ENCODE measurements at places on chromosomes 3 and 15.

GRCh38 chr3:194572143-194572789, 61.0 kb downstream of the TMEM44 start:
- no peak for DNase-seq

- no peak for DNase-seq
Measured at GRCh38 chr3:137709011-137709601, 55.0 kb upstream of the SOX14 start.

DNA sequence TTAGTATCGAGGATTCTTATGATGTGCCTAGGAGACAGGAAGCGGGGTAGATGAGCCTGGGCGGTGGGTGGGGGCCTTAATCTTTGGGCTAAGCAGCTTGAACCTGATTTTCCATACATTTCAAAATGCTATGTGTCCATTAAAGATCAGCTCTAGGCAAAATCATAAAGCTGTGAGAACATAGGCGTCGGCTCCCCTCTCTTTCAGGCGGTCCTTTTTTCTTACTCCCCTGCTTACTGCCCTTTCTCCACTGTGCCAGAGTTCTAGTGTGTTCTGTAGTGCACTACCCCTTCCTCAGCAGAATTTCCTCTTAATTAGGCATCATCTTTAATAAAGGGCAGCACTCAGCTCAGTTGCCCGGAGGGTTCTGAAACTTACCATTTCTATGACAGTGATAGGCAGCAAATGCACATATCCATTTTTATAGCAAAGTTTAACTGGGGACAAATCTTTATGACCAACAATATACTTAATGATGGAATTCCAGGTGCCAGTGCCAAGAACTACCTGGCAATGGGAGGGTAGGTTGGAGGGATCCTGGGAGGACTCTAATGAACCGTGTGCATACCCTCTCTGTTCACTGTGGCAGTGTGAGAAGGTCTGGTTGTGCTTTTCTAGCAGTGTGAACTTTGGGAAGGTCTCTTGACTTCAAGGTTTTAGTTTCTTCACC, 404.5 kb upstream of the TPM1 start:
- no peak for DNase-seq

GRCh38 chr15:72276326-72276700, 4.0 kb upstream of the PARP6 start:
- DNase-seq: no peak
